ENCODE measurements at places on chromosomes 5 and 9.

DNA sequence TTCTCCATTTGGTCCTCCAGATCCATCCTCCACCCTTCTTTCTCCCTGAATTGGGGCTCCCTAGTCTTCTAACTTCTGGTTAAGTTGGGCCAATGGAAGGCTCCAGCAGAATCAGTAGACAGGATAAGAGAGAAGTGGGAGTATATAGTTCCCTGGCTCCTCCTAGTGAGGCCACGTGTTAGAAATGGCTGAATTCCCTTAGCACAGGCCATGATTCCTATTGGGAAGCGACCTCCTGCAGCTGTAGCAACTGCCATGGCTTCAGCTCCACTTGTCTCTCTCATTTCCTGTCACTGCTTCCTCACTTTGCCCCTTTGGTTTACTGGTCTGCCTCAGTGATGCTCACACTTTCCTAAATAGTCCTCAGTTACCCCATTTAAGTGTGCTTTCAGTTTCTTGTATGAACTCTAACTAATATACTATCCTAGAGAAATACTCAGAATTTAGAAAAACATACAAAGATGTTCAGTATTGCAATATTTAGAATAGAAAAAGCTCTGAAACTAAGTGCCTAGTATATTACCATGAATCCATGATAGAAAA lies 104.8 kb upstream of the SMARCA2 start:
- no peak for DNase-seq

DNA sequence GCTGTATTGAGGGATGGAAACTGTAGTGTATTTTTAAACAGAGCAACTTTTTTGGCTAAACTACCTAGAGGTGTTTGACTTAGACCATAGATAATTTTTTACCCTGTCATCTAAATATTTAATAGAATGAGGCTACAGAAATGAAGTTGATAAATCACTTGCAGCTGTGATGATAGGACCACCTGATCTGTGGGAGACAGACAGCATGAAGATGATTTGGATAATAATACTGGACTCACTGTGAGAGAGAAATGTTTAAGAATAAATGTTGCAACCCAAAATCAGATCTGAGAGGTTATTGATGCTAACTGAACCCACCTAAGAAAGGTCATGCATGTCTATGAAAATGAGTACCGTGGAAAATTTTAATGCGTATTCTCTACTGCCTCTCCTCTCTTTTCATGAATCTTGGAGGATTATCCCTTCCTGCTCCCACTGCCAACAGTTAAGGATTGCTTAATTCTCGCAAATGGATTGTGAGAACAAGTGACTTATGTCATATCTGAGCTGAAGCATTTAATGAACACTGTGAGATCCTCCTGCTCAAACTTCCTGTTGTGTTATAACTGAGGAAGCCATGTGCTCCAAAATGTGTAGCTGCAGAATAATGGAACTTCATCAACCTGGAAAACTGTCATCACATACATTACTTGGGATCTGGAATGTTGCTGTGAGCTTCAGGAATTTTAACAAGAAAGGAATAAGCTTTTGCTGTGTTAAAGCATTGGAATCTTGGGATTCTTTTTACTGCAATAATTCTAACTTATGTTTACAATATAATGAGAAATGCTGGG lies 617.9 kb upstream of the CDH18 start:
- no peak for DNase-seq

- DNase-seq = no peak
Measured at GRCh38 chr5:158468444-158468843, 609.5 kb upstream of the CLINT1 start.

DNA sequence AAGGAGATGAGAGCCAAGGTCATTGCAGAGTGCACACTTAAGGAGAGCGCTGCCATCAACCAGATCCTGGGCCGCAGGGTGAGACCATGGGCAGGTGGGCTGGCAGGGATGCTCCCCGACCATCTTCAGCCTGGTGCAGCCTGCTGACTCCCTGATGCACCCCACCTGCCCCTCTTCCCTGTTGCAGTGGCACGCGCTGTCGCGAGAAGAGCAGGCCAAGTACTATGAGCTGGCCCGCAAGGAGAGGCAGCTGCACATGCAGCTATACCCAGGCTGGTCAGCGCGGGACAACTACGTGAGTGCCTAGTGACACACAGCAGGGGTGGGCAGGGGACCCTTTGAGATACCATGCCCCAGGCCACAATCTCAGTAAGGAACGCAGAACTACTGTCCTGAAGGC lies 28.3 kb downstream of the TCF7 start:
- DNase-seq = no peak

- DNase-seq = no peak
Measured at GRCh38 chr5:68392617-68393016, 177.1 kb downstream of the PIK3R1 start.

DNA sequence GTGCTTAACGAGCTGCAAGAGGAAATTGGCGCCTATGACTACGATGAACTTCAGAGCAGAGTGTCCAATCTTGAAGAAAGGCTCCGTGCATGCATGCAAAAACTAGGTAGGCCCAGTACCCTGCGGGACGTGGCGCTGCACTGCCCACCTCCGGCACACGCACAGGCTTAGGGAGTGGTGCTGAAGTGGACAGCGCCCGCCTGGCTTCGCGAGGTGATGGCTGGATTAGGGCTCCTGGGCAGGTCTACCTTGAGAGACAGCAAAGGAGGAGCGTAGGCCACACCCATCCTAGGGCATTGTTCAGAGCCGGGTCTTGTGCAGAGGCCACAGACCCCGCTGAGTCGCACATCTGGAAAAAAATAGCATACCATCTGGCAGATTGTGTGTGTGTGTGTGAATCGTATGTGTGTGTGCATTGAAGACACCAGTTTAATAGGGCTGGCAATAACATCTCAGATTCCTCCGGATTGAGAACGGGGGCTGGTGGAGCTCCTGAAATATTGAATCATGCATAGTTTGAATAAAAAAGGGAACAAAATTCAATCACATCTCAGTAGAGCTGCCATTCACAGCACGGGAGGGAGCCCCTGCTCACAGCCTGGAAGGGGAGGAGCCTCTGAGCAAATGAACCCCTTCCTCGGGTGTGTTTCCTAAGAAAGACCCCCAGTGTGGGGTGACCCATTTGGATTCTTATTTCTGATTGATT lies 11.1 kb downstream of the OLFM1 start:
- DNase-seq = peak; percentile 31

- DNase-seq = no peak
Measured at GRCh38 chr5:181131514-181131913, 545 bp upstream of the OR2V1 start.

DNA sequence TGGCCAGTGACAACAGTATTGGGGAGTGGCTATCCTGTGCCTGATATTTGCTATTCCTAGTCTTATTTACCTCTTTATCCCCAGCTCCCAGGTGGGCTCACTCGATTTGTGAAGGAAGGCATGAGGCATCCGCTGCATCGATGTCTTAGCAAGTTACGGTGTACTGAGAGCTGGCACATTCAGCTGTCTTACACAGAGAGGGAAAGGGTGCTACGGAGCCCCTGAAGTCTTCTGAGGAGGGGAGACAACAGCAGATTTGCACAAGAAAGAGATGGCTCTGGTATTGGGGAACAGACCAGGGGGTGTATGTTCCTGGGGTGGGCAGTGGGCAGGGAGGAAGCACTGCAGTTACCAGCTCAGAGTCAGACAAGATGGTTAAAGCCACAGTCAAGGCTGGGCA lies 172.6 kb downstream of the FGF18 start:
- DNase-seq = no peak

- DNase-seq = no peak
Measured at GRCh38 chr9:133842721-133843227, 104.6 kb upstream of the SARDH start.

- no peak for DNase-seq
Measured at GRCh38 chr5:135241536-135241935, 157.5 kb downstream of the MACROH2A1 start.

DNA sequence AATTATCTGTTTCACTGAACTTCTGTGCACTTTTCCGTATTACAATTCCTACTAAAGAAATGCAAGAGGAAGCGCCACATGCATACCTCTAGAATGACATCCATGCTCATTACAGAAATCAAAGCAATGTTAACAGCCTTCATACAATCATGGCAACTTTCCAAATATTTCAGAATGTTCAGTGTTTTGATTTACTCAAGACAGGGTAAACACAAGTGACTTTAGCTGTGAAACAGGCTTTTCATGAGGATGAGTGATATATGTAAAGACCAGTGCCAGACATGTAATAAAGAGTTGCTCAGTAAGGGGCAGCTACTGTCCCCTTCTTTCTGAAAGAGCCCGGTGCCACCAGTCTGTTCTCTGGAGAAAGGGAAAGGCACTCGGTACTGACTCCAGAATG lies 4.7 kb downstream of the BOD1 start:
- no peak for DNase-seq

DNA sequence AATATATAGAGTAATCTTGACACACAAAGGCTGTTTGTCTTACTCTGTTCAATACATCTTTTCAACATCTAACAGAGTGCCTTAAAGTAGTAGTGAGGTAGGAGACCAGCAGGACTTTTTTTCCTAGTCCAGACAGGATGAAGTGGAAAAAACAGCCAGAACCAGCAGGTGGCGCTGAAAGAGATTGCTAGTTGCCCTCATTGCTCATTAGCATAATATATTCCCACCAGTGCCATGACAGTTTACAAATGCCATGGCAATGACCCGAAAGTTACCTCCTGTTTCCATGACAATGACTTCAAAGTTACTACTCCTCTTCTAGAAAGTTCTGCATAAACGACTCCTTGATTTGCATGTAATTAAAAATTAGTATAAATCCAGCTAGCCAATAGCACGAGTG lies 387.4 kb downstream of the ACTL7B start:
- DNase-seq = no peak

Data from HTR-8/SVneo (cell line).